ENCODE measurements at places on chromosomes 4 and X. TPM values are rescaled to one million over a fixed set of nuclear protein-coding genes. Genes with fewer than 3 reads are reported as not detected.

GRCh38 chrX:68865300-68865699 lies 36.5 kb downstream of the EFNB1 start:
- DNase-seq: no peak

GRCh38 chr4:92840880-92841279 lies 537.1 kb downstream of the GRID2 start:
- DNase-seq: no peak

DNA sequence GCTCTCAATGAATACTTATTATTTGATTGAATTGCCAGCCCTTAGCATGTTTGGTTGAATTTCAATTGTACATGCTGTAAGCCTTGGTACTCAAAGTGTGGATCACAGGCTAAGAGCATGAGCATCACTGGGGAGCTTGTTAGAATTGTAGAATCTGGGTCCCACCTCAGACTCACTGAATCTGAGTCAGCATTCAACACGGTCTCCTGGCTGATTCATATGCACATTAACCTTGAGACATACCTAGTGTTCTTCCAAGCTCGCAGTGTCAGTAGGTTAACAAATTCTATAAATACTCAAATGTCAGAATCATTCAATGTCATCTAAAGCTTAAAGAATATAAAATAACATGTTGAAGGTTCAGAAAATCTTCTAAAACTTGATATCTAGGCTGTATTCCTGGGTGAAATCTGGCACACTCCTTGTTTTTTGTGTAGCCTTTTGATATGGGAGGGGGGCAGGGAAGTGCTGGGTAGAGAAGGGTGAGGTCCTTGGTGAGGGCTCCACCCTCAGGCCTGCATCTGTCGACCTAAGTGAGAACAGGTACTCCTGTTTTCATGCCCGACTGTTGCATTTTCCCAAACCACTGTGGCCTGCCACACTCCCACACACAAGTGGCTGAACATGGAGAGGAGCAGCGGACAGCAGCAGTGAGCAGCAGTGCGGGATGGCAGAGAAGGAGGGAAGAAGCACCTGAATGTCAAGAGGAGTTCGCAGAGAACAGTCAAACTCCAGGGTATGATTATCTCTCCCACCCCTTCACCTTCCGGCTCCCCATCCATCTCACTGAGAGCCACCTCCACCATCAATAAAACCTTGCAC lies 529.6 kb upstream of the IGFBP7 start:
- DNase-seq: no peak

GRCh38 chr4:155548173-155548572 lies 118.5 kb upstream of the GUCY1A1 start:
- no peak for DNase-seq

DNA sequence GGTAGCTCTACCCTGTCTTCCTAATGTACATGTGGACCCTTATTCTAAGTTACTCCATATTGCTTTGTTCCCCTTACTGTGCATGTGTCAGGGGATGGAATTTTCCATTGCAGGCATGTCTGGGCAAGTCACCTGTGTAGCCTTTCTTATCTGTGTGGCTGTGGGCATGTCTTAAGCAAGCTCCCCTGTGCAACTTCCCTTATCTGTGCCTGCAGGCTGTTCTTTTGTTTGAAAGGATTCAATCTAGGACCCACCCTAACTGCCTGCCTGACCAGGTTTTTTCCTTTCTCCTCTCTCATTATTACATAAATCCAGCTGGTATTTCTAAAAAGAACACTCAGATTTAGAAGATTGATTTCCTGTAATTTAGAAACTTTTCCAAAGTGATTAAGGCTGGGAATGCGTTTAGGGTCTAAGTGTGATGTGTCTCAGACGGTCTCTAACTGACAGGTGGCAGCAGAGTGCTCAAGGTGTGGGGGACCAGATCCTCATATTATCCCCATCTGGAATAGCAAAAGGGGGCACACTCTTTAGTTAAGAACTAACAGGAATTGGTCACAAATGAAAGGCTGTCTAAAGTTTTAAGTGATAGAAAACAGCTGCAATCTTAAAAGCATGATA lies 198.9 kb upstream of the PPP1R2C start:
- no peak for DNase-seq

DNA sequence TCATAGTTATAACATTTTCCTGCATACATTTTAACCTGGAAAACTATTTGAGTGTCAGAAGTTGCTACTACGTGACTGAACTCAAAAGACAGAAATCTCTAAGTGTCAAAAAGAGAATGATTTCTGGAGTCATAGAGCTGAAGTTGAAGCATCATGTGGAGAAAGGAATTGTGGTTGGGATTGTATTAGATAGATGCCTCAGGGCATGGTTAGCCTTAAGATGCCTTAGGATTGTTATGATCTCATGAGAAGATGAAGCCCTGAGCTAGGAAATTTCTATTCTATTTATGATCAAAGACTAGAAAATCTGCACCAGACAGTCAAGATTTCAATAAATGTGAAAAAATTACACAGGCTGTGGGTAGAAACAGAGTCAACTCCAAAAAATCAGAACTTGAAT lies 20.2 kb downstream of the EPGN start:
- DNase-seq: no peak

- no peak for DNase-seq
These were observed 423.2 kb downstream of the RPA4 start for GRCh38 chrX:97306771-97307470.

DNA sequence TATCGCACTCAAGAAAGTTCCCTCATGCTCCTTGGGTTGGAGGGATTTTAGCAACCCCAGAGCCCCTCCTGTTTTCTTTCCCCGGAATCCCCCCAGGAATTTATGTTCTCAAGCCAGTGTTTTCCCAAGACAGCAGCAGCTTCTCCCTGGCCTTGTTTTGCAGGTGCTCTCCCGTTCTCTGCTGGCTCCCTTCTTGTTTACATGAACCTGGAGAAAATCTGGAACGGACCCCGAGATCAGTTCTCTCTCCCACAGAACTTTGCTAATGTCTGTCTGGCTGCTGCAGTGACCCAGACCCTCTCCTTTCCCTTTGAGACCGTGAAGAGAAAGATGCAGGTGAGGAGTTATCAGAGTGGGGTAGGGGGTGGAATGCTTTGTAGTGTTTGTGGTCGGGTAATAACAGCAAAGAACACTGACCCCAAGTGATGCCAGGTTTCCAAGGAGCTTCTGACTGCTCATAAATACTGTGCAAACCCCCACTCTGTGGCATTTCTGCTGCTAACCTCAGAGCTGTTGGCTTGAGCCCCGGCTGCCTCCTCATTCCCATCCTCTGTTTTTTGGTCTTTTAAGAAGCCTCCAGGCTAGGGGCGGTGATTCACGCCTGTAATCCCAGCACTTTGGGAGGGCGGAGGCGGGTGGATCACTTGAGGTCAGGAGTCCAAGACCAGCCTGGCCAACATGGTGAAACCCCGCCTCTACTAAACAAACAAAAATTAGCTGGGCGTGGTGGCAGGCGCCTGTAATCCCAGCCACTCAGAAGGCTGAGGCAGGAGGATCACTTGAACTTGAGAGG lies 11.1 kb downstream of the SLC25A43 start:
- peak; percentile 60 for DNase-seq

DNA sequence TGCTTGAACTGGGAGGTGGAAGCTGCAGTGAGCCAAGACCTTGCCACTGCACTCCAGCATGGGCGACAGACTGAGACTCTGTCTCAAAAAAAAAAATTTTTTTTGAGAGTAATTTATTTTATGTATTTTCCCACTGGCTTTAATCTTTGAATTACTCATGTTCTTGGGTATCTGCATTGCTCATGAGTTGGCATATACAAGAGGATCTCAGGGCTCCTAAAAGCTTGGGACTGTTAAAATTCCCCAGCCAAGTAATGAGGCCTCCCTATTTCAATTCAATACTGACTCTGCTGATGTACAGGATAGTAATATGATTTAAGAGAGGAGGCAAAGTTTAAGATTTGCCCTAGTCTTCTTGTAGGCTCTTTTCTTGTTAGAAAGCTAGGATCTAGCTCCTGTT lies 6.2 kb downstream of the IL21 start:
- DNase-seq: no peak

IL1RAPL2 gene
- total RNA-seq: not detected

TXK gene
- total RNA-seq: 0.44 TPM

LRCH2 gene
- total RNA-seq: 6.0 TPM

F8A2 gene
- total RNA-seq: not detected

PNMA3 gene
- 0.63 TPM for total RNA-seq

- DNase-seq: no peak
These were observed 50.4 kb downstream of the MCUB start for GRCh38 chr4:109610489-109610888.

GIMD1 gene
- not detected for total RNA-seq

GRCh38 chr4:182310962-182311361 lies 67.8 kb downstream of the TENM3 start:
- DNase-seq: no peak

- DNase-seq: no peak
These were observed 131.2 kb upstream of the SMARCAD1 start for GRCh38 chr4:94076498-94076897.

ZNF182 gene
- total RNA-seq: 2.0 TPM

GRCh38 chrX:43971966-43972961 lies 926 bp downstream of the NDP start:
- DNase-seq: no peak

DNA sequence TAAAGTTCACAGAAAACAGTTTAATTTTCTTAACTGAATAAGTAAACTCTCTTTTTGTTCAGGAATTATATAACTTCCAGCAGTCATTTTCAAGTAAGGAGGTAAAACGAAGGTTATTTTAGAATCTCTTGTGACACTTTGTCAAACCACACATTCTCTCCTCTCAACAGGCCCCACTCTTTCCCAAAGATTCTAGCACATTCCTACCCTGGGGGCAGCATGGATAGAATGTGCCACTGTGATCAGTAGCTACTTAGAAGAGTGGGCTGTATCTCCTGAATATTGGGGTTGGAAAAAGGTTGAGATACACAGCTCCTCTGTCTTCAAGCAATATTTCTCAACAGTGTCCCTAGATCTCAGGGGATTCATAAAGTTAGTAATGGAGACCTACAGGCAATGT lies 157.6 kb downstream of the EMCN start:
- DNase-seq: no peak

DNA sequence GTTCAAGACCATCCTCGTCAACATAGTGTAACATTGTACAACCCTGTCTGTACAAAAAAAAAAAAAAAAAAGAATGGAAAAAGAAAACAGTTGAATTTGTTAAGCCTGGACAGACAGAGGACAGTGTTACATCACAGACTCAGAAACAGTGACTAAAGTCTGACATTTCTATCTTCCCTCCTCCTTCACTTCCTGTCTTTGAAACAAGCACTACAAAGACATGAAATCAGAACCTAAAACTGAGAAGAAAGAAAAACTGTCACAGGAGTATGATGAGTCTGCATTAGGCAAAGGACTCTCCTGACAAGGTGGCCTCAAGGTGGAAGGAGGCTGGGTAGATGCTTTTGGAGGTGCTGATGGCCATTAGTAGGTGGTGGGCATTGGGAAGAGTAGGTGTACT lies 126.7 kb downstream of the RBM47 start:
- DNase-seq: no peak

DNA sequence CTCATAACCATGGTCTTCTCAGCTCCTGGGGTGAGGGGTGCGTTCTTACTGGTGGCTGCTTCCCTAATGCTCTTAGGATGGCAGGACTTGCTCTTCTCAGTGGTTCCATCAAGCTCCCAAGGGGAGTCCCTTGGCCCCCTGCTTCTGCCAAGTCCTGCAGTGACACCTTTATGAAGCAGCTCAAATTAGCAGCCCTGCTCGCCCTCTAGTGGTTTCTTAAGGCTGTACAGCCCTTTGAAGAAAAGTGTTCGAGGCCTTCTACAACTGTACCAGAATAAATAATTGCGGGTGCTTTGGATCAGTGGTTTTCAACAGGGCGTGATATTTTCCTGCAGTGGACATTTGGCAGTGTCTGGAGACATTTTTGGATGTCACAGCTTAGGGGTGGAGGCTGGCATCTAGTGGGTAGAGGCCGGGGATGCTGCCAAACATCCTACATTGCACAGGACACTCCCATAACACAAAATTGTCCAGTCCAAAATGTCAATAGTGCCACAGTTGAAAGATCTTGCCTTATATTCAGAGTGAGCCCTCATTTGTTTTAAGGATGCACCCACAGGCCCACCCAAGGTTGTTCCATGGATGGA lies 204.7 kb upstream of the S100G start:
- no peak for DNase-seq

DLG3 gene
- 34.6 TPM for total RNA-seq

GRCh38 chr4:85094735-85095134 lies 128.2 kb upstream of the WDFY3 start:
- DNase-seq: no peak

DCHS2 gene
- total RNA-seq: 0.04 TPM

DNA sequence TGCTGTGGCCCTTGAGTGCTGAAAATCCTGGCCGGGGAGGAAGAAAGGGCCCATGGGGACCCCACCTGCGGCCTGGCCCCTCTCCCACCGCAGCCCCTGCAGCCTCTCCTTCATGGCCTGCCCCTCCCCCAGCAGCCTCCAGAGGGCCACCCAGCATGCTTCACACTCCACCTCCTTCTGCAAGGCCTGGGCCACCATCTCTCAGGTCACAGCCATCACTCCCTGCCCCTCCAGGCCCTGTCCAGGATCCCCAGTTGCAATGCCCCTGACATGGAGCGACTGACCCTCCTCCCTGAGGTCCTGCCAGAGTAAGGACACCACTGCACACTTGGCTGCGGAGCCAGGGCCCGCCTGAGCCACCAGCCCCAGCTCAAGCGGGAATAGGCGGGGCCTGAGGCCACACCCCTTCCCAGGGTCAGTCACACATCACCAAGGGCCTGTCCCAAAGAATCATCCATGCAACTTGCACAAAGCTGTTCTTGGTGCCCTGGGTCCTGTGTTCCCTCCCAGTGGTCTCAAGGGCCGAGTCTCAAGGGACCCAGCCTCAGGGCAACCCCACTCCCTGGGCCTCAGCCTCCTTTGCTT lies 32.9 kb downstream of the CCNQ start:
- DNase-seq: no peak

FAM200B gene
- 57.4 TPM for total RNA-seq

DNA sequence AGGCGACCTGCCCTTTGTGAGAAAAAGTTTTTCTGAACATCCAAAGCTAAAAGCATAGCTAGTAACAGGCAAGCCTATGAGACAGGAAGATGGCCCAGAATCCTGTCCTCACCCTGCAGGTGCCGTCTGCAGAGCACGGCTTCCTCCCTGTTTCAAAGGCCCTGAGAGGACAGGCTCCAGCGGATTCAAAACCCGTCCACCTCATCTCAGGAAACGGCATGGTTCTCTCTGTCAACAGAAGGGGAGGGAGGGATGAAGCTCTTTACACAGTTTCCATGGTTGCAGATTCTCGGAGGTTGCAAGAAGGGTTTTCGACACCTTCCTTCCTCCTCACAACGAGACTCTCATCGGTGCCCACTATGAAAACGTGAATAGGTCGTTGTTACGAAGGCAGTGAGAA lies 8.3 kb downstream of the PPP2R3B start:
- DNase-seq: no peak

DNA sequence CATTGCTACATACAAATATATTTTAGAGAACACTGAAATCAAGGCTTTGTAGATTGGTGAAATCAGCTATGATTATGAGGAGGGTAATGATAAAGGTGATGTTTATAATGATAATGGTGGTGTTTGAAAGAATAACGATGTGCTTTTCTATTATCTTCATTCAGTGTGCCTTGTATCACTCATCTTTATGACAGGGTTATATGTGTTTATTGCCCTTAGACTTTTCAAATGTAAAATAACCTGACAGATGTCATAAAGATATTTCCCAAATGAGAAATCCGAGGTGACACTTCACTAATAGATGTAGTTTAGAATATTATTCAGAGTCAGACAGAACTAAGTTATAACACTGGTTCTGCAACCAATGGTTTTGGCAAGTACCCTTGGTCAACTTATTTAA lies 323.0 kb upstream of the SPANXN4 start:
- DNase-seq: no peak

ARHGAP6 gene
- 5.1 TPM for total RNA-seq
